Thymus (tissue), 14 donors: ENCODE measurements at places on chromosomes 5 and 9. TPM values are rescaled to one million over a fixed set of nuclear protein-coding genes. Genes with fewer than 3 reads are reported as not detected.

The CARD9 gene
- 2.8 TPM for total RNA-seq

The DNAH5 gene
- 0.24 TPM for total RNA-seq

The ZFP62 gene
- total RNA-seq = 41.1 TPM

The CCL21 gene
- total RNA-seq = 43.7 TPM

The N4BP3 gene
- 1.9 TPM for total RNA-seq

The SLC22A4 gene
- 0.66 TPM for total RNA-seq

The PCAT7 gene
- under 0.01 TPM for total RNA-seq

The SLC44A1 gene
- 13.8 TPM for total RNA-seq

The PCDHGA10 gene
- total RNA-seq = 0.61 TPM
